ENCODE measurements at places on chromosomes 16 and 17. TPM values are rescaled to one million over a fixed set of nuclear protein-coding genes. Genes with fewer than 3 reads are reported as not detected.

Gene TEX14
- 0.10 TPM for polyA plus RNA-seq

DNA sequence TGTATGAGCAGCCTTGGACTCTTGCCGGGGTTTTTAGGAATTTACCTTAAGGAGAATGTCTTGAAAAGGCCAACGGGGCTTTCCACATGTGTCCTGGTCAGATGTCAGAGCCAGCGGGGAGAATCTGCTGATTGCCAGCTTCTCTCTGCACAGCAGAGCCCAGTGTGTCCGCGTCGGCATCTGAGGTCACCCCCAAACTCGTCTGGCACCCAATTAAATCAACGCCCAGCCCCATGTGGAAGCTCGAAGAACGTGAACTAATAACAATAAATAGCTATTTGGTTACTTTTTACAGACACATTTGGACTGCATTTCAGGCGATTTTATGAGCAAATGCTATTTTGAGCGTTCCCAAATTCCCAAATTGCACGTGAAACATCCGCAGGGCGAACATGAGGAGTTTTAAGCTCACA lies 303.5 kb downstream of the FOXL1 start:
- H3K4me1 ChIP-seq: no peaks in the 10 kb centered on the region
- H3K27me3 ChIP-seq: peaks cover 26% of the 10 kb centered on the region
- H3K36me3 ChIP-seq: no peaks in the 10 kb centered on the region
- no peak for DNase-seq

DNA sequence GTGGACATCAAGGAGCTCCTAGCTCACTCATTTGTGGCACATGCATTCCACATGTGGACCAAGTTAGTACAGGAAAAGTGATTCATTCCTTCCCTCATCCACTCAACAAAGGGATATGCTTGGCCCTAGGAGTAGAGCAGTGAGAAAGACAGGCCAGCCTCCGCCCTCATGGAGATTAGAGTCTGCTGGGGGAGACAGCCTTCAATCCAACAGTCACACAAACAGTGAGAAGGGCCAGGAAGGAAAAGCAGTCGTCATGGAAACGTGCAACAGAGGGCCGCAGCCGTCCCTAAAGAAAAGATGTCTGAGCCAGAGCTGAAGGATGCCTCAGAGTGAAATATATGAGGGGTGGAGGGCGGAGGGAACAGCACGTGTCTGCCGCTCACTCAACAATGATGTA lies 109.9 kb downstream of the VPS53 start:
- no peaks in the 10 kb centered on the region for H3K27me3 ChIP-seq
- no peak overlapping the region for H3K4me3 ChIP-seq
- H3K36me3 ChIP-seq: peaks cover 1% of the 10 kb centered on the region
- no peaks in the 10 kb centered on the region for H3K4me1 ChIP-seq

Gene PRSS27
- 3.6 TPM for polyA plus RNA-seq

Gene CALB2
- polyA plus RNA-seq: not detected

GRCh38 chr17:16923097-16923903 lies 48.6 kb downstream of the TNFRSF13B start:
- DNase-seq: no peak
- no peaks in the 10 kb centered on the region for H3K4me1 ChIP-seq
- H3K27ac ChIP-seq: no peak overlapping the region
